Foreskin keratinocyte (primary cell): ENCODE measurements at places on chromosomes 5 and 9.

DNA sequence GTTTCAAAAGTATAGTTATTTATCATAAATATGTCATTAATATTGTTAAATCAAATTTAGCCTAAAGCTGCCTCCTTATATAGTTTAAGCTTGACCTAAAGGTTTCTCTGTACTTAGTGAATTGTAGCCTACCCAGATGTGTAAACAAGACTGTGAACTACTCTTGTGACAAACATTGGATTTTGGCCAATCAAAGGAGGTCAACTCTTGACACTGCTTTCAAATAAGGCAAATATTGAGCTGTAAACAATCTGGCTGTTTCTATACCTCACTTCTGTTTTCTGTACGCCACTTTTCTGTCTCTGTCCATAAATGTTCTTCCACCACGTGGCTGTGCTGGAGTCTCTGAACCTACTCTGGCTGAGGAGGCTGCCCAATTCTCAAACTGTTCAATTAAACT lies 51.2 kb downstream of the FXN start:
- DNase-seq: no peak

DNA sequence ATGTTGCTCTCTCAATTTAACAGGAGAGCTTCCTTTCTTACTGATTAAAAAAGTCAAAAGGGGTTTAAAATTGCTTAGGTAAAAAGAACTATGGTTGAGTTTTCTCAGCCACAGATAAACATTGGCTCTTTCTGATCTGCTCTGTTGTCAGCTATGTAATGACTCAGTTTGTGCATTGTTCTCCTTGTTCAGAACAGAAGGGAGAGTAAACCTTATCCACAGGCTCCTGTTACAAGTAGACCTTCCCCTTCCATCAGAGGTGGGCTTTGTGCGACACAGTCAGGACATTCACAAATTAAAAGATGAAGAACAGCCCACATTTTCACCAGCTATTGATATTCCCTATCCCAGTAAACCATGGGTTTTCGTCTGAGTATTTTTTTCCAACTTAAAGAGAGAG lies 236.3 kb upstream of the SEMA6A start:
- no peak for DNase-seq

DNA sequence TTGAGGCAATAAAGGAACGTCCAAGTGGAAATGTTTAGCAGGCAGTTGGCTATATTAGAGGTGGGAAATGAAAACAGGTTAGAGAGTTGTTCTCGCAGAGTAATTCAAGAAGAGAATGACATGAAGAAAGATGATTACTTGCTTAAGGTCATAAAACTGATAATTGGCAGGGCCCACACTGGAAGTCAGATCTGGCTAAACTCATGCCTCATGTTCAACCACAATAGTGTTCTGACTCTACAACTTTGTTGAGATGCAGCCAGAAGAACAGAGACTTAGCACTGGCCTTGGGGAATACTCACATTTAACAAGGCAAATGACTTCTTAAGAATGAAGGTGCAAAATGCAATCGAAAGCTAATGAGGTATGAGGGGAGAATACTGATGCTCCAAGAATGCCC lies 27.2 kb upstream of the TNFSF8 start:
- no peak for DNase-seq

DNA sequence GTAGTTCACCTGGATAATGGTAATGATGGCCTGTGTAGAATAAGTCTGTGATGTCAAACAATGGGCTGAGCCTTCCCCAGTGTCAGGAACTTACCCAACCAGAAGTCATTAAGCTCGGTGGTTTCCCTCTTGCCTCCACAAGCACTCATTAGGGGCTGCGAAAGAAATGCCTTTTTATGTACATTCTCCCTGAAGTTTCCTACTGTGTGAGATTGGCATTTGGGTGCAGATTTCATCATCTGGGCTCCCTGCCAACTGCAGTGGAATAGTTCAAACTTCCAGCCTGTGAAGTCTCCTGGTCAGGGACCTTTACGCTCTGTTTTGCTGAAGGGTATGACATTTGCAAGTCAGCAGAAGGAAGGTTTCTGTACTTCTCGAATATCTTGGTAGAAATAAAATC lies 41.6 kb upstream of the TMEM215 start:
- peak; percentile 31 for DNase-seq

- no peak for DNase-seq
Measured at GRCh38 chr5:154858972-154859871, 795 bp downstream of the CNOT8 start.

GRCh38 chr9:132401824-132402223 lies 4.8 kb downstream of the TTF1 start:
- DNase-seq: no peak
